ENCODE measurements at places on chromosomes 12 and 14.

GRCh38 chr12:94706250-94706661 lies 55.9 kb upstream of the TMCC3 start:
- no peak for DNase-seq

DNA sequence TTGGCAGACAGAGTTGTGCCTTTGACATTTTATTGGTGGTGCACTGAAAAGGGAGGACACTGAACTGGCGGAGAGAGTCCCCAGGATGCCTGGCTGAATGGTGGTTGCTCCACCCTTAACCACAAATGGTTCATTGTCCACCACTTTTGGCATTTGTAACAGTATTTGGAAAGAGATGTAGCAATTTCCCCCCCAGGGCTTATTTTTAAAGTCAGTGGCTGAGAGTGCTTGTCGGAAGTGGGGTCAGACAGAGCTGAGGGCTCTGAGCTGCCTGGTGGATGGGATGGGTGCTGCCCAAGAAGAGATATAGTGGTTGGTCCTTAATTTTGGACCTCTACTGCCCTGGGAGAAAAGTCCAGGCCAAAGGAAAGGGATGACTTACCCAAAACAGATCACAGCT lies 31.5 kb upstream of the FGF6 start:
- no peak for DNase-seq

DNA sequence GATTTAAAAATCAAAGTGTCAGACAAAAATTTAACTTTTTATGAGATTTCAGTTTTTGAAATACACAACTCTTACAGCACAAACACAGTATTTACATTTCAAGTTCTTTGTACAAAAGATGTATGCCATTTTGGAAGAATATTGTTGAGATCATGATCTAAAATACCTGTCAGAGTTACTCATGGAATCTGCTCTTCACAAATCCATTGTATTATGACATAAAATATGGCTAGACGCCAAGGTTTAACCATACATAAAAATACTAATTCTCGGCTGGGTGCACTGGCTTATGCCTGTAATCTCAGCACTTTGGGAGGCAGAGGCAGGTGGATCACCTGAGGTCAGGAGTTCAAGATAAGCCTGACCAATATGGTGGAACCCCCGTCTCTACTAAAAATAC lies 6.2 kb upstream of the SYCP3 start:
- DNase-seq = no peak

DNA sequence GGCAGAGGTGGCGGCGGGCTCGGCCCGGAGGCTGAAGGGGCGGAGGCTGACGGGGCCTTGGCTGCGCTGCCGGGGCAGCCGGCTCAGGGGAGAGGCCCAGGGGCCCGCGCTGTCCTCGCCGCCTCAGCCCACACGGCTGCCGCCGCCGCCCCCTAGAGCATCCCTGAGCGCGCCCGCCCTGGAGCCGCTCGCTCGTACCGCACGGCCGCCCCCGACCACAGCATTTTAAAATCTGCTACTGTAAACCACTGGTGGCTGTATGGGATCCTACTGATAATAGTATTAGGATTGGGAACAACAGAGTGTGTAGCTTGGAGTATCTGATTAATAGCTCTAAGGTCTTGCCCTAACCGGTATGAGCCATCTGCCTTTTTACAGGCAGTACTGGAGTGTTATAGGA lies 22.2 kb upstream of the EDDM3A start:
- no peak for DNase-seq

DNA sequence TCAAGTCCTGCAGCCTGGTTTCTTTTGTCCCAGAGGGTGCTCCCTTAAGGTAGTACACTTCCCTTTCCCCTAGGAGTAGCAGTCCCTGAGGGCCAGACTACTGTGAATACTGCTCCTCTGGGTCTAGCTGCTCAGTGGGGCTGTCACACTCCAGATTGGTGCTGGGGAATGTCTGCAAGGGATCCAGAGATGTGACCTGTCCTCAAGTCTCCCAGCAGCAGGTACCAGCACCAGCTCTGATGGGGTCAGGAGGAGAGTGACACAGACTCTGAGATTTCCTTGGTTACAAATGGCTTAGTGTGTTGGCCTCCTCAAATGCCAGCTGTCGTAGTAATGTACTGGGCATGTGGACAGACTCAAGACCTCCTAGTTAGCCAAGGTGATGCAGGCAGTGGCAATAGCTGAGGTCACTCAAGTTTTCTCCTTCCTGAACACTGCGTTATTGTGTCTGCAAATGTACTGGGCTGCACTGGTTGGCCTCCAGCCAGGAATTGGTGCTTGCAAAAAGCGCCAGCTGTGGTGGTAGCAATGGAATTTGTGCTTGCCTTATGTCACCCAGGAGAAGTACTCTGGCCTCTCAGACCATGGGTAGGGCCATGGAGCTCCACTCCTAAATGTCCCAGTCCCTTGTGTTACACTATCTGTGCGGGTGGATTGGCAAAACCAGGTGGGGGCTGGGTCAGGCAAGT lies 36.4 kb upstream of the AEBP2 start:
- DNase-seq = no peak

- DNase-seq = no peak
Observed at GRCh38 chr14:68217791-68218340, 398.3 kb downstream of the RAD51B start.

DNA sequence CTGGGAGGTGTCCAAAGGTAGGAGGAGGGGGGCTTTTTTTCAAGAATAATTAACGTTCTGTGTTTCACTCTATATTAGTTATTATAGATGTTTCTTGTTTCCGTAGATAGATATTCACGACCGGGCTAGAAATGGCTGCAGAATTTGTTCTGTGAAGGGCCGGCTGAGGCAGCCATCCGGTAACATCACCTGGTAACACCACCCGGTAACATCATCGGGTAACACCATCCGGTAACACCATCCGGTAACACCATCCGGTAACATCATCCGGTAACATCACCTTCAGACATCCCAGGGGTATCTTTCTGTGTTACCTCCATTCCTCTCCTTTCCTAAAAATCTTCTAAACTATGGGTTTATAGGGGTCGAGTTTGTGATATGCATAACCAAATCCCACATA lies 1336.7 kb upstream of the TMEM132C start:
- DNase-seq = no peak

DNA sequence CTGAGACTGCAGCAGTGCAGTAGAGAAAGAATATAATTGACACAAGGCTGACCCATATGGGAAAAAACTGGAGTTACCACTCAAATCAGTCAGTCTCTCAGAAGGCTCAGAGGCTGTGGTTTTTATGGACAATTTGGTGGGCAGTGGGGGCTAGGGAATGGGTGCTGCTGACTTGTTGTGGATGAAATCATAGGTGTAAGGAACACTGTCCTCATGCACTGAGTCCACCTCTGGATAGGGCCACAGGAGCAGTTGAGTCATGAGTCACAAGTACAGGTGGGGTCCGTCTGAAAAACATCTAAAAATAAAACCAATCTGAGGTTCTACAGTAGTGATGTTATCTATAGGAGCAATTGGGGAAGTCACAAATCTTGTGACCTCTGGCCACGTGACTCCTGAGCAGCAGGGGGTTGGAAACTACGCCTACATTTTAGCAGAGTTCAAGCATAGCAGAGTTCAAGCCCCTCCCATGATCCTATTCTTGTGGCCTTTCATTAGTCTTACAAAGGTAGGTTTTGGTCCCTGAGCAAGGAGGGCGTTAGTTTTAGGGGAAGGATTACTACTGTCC lies 18.1 kb upstream of the SGPP1 start:
- DNase-seq = no peak

DNA sequence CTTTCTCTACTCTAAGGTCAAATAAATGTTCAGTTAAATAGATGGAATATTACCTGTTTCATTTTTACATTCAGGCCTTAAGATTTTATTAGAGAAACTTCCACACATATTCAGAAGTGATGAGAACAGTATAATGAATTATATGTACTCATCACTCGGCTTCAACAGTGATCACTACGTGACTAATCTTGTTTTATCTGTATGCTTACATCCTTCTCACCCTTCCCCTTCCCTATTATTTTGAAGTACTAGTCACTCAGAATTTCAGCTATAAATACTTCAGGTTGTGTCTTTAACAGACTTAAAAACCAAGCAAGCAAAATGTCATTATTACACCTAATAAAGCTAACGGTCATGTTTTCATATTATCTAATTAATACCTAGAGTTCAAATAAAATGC lies 34.9 kb downstream of the ETV6 start:
- DNase-seq = no peak

GRCh38 chr12:42589465-42590329 lies at the start of gene PRICKLE1:
PRICKLE1 (minus strand) TSS chr12:42589746; CDS start chr12:42472516, 117,230 bp downstream.
- no peak for DNase-seq

DNA sequence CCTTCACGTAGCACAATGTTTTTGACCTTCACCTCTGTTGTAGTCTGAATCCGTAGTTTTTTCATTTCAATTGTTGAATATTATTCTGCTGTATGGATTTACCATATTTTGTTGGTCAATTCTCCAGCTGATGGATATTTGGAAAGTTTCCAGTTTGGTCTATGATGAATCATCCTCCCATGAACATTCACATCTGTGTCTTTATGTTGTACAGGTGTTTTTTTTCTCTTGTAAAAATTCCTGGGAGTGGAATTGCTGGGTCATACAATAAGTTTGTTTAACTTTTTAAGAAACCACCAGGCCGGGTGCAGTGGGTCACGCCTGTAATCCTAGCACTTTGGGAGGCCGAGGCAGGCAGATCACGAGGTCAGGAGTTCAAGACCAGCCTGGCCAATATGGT lies 36.7 kb upstream of the GNG2 start:
- DNase-seq = no peak

GRCh38 chr14:61476754-61477410 lies 155.5 kb downstream of the PRKCH start:
- no peak for DNase-seq

- no peak for DNase-seq
Observed at GRCh38 chr14:103770902-103771301, 55.3 kb downstream of the ZFYVE21 start.

DNA sequence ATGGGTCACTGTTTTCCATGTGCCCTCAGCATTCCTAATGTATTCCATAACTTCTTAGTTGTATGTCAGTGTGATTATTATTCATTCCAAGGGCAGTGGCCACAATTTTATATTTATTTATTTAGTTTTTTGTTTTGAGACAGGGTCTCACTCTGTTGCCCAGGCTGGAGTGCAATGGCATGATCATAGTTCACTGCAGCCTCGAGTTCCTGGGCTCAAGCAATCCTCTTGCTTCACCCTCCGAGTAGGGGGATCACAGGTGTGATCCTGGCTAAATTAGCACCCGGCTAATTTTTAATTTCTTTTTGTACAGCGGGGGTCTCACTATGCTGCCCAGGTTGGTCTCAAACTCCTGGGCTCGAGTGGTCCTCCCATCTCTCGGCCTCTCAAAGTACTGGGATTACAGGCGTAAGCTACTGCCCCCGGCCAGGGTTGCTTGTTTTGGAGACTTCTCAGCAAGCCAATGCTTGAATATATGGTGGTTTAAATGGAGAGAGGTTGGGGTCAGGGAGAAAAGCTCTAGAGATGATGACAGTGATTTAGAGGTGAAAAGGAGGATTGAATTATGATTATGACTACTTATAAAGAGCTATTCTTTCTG lies 7.6 kb downstream of the GPRC5A start:
- DNase-seq = no peak

DNA sequence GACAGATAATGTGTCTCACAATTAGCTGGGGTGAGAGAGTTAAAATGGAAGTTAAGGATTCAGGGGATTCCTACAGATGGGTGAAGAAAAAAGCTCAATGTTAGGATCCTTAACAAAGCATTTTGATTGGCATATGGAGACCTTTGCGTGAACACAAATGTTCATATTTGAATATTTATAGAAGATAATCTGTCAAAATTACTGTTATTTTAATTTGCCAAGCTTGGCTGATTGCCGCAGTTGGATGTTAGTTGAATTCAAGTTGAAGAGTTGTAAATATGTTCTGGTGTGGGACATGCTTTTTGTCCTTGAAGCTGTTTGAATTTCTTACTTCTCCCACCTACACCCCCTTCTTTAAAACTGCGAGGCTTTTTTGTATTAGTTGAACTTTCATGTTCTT lies 91.2 kb downstream of the FUT8 start:
- no peak for DNase-seq

DNA sequence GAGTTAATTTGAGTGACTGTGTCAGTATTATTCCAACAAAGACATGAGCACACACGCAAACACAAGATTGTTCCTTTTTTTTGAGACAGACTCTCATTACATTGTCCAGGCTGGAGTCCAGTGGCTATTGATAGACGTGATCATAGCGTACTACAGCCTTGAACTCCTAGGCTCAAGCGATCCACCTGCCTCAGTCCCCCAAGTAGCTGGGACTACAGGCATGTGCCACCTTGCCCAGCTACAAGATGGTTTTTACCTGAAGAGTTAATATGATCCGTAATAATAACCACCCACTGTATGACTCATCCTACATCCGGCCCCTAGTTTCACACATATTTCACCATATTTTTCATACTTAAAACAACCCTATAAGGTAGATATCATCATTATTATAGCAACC lies 26.8 kb downstream of the BCAT1 start:
- DNase-seq = no peak

- DNase-seq = no peak
Observed at GRCh38 chr14:100569734-100570286, 17.4 kb downstream of the BEGAIN start.

Measured in stimulated activated CD4-positive, alpha-beta T cell treated with anti-CD3 and anti-CD28 coated beads, TNF-alpha, amount 100 ng/mL, for 4 hours (primary cell).